ENCODE measurements at places on chromosomes 2 and 18.
A peak's percentile ranks its signal among the peaks of the same experiment; 100 is the strongest.

DNA sequence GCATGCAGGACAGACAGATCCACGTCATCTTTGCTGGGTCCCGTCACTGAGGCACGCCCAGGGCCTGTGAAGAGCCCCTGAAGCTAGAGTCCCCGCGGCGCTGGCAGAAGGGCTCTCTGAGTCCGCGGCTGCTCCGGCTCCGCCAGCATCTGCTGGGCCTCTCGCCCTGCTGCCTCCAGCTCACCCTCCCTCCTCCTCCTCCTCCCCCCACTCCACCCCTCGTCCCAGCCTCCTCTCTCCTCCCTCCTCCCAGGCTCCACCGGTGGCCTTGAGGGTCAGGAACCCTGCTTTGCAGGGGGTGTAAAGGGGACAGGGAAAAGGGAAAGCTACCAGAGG lies at the start of gene TNS1:
Gene TNS1, minus strand, starts transcription at position 151 of the 336 bp plus-strand sequence. Its CDS starts 123 bp downstream, at position 28.
- DNase-seq, result no peak

DNA sequence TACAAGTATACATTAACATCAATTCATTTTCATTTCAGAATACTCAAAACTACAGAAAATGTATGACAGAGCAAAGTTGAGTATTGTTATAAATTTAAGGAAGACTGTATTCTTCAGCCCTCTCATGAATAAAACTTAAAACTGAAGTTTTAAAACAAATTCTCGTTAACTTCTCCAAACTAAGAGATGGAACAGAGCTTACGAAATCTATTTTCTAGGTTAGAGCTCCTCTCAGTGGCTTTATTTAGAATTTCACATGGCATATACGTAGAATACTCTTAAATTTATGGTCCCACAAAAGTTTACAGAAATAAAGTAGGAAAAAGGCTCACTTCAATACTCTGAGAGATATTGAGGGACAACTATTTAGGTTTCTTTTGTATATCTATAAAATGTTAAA lies 612.1 kb downstream of the KCNJ3 start:
- DNase-seq, result peak; percentile 44

- DNase-seq, result no peak
Measured at GRCh38 chr2:84394628-84395027, 64.5 kb downstream of the SUCLG1 start.

- no peak for DNase-seq
Measured at GRCh38 chr2:218438596-218438995, 19.7 kb downstream of the VIL1 start.

DNA sequence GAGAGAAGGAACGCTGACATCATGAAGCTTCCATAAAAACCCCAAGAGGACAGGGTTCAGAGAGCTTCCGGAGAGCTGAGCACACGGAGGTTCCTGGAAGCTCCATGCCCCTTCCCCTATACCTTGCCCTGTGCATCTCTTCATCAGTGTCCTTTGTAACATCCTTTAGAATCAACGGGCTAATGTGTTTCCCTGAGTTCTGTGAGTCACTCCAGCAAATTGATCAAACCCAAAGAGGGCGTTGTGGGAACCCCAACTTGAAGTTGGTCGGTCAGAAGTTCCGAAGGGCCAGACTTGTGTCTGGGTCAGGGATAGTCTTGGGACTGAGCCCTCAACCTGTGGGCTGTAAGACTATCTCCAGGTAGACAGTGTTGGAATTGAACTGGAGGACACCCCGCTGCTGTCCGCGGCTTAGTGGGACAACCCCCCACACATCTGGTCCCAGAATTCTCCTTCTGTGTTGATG lies 25.9 kb upstream of the GPR55 start:
- no peak for DNase-seq

- DNase-seq, result no peak
Measured at GRCh38 chr2:46248171-46248570, 49.0 kb upstream of the EPAS1 start.

DNA sequence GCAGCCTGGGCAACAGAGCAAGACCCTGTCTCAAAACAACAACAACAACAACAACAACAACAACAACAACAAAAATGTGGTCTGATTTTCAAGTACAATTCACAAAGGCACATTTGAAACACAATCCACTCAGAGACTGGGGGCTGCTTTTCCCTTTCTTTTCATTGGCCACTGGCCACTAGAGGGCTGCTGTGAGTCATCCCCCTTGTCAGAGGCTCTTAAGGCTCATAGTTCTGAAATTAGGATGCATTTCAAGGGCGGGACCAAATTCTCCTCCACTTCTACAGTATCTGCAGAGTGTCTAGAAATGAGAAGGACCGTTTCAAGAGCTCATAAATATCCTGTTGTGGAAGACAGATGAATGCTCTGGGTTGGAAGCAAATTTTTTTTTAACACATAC lies 285.4 kb downstream of the NRXN1 start:
- peak; percentile 21 for DNase-seq

DNA sequence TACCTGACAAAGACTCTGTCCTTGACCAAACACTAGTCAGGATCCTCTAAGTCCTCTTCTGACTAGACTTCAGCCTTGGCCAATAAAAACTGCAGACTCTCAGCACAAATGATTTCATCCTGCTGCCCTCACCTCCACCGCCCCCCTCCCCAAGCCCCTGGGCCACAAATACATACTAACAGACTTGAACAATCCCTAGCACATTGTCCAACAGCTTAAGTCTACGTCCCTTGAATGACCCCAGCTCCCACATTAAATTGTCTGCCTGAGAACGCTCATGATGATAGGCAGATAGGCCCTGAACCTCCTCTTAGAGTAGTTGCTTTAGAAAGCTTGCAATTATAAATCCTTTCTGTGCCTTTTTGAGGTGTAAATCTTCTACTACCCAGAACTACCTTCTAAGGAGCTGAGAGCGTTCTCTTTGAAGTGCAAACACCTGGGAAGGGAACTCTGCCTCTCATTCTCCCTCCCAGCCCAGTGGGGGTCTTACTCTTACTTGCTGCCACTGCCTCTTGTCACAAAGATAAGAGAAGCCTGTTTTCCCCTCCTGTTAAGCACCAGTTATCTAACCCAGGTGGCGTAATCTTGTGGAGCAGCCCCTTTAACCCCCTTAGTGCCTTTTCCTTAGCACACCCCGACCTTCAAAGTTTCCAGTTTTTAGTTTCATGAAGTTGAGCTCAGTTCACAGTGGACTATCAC lies 1225.6 kb downstream of the LRP1B start:
- DNase-seq, result no peak

- DNase-seq, result no peak
Measured at GRCh38 chr2:21333684-21334083, 209.9 kb downstream of the TDRD15 start.

- no peak for DNase-seq
Measured at GRCh38 chr18:27976806-27977408, 200.0 kb downstream of the CDH2 start.

- no peak for DNase-seq
Measured at GRCh38 chr2:86189782-86190416, 5.4 kb downstream of the IMMT start.

DNA sequence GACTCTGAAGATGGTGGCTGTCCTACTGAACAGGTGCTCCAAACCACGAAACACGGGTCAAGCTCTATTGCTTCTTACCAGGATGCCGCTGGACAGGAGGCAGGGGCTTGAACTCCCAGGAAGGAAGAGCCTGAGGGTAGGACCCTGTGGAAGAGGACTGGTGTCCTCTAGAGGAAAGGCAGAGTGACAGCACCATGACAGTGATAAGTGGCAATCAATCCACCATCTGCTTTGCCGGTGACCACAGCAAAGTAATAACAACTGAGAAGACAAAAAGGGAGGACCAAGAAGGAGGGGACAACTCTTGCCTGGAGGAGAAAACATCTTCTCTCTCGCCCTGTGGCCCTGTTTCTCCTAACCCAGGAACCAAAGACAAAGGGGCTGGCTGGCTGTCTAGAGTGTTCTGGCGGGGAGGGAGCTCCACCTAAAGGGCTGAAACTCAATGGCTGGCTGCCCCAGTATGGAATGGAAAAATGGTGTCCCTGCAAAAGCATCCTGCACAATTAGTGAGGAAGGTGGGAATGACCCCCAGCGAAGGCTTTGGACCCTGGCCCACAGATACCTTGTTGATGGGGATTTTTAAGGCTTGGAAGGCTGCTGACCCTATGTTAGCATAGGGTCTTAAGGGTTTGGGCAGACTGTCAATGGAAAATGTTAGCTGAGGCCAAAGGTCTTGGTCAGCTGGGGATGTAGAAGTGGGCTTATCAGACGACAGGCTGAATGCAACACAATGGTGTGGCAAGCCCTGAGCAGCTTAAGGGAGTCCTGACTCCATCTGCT lies 35.4 kb downstream of the PROC start:
- peak; percentile 6 for DNase-seq

DNA sequence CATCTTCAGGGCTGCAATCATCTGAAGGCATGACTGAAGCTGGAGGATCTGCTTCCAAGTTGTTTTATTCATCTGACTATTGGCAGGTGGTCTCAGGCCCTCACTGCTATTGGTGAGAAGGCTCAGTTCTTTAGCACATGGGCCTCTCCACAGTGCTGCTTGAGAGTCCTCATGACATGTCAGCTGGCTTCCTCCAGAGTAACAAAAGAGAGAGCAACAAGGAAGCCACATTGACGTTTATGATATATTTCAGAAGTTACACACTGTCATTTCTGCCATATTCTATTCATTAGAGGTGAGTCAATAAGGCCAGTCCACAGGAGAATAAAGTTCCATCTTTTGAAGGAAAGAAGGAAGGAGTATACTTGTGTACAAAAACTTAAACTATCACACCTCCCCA lies 7.9 kb upstream of the SIGLEC15 start:
- DNase-seq, result no peak

DNA sequence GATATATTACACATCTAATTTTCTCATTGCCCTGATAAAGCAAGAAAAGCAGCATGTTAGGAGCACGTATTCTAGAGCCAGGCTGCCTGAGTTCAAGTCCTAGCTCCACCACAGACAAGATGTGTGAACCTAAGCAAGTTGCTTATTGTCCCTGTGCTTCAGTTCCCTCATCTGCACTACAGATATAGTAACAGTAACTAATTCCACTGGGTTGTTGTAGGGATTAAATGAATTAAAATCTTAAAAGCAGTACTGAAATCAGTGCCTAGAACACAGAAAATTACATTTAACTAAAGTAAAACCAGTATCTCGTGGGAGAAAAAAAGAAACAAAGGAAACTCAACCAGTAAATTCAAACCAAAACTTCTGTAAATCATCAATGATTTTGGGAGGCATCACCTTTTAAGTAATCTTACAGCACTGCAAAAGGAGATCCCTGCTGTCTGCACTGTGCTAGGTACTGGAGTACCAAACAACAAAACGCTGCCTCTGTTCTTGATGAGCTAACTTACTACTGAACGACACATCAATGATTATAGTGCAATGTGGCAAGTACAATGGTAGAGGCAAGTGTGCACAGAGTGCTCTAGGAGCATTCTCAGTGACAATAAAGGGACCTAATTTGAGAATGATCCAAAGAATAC lies 7.9 kb downstream of the MAP3K2 start:
- no peak for DNase-seq

- DNase-seq, result no peak
Measured at GRCh38 chr2:238761868-238762267, 86.0 kb upstream of the TWIST2 start.

DNA sequence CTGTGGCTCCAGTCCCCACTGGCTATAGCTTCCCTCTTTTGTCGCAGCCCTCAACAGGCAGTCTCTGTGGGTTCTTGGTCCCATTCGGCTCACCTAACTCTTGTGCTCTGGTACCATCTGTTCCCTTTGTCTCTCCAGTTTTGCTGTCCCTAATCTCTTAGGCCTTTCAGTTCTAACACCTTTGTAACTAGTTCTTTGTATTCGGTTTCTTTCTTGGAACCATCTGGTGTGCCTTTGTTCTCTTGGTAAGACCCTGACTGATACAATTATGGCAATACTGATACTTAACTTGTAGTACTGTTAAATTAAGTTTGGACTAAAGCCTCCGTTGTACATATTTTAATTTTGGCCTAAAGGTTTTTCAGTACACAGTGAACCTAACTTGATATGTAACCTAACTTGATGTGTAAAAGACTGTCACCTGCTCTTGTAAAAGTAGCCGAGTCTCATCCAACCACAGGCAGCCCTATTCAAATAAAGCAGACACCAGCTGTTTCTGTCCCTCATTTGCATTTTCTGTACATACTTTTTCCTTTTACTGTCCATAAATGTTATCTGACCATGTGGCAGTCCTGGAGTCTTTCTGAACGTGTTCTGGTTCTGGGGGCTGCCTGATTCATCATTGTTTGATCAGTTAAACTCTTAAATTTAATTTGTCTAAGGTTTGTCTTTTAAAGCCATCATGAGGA lies 4.8 kb upstream of the MRPL44 start:
- DNase-seq, result peak; percentile 80

DNA sequence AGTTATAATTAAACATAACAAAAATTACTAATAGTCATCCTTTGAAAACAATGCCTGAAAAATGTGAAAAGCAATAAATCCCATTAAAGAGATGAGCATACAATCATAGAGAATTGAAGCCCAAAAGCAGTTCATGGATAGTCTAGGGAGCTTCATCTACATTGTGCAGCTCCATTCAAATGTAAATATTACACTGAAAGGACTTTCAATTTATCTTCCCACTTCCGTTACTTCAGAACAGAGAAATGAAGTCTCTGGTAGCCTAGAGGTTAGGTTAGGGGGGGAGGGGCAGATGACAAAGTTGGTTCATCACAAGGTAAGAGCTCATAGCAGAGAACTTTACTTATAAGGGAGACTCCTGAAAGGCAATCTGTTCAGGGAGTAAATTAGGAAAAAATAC lies 126.6 kb upstream of the RGPD4 start:
- DNase-seq, result no peak

- no peak for DNase-seq
Measured at GRCh38 chr2:240585681-240586197, 795 bp upstream of the CAPN10 start.

GRCh38 chr18:75553021-75553420 lies 125.5 kb upstream of the SMIM21 start:
- DNase-seq, result no peak

DNA sequence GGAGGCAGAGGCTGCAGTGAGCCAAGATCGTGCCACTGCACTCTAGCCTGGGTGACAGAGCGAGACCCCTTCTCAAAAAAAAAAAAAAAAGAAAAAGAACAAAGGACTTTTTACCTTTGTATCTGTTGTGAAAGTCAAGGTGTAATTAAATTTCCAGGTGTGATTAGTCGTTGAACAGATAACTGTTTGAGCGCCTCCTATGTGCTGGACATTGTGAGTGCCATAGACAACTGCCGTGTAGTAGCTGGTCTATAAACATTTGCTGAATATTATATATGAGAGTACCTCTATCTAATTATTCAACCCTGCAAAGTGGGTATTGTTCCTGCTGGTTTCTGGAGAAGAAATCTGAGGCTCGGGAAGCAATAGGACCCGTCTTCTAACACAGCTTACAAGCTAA lies 71.8 kb downstream of the ASAP2 start:
- no peak for DNase-seq

DNA sequence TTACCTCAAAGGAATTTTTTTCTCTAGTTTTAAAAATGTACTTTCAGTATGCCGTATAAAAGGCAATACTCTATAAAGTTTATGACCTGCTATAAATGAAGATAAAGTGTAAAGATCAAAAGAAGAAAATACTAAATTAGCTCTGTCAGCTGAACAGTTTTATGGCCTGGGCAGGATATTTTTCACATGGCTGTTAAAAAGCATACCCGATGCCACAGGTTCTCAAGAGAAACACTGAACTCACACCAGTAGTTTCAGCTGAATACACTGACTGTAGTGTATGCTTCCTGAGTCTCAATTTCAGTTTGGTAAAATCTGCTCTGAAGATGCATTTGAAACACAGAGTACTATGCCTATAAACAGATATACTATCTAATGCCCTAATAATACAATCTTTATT lies 126.0 kb downstream of the PIGN start:
- no peak for DNase-seq

- no peak for DNase-seq
Measured at GRCh38 chr18:62179213-62179612, 7.6 kb downstream of the PIGN start.

- no peak for DNase-seq
Measured at GRCh38 chr18:64474773-64475172, 325.9 kb upstream of the LINC00305 start.

GRCh38 chr2:176085861-176086771 lies 2.4 kb upstream of the EVX2 start:
- peak; percentile 16 for DNase-seq

Measured in GM12865 (cell line).